Omental fat pad (tissue), 4 donors: ENCODE measurements at places on chromosomes 7 and 10. TPM values are rescaled to one million over a fixed set of nuclear protein-coding genes. Genes with fewer than 3 reads are reported as not detected.
A peak's percentile ranks its signal among the peaks of the same experiment; 100 is the strongest.

DNA sequence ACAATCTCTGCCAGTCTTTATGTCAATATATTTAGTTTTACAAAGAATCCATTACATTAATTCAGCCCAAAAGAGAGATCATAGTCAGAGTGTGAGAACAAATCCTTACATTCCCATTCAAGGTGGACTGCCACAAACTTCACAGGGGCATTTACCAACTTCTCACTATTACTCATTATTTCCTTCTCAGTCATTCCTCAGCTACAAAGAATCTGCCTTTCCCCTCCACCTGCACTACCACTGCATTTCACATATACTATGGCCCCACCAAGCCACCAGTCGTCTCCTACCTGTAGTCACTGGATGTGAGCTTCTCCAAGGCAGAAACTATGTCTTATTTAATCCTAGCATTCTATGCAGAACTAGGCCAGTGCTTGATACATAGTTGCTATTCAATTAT is 94.3 kb downstream of the USP6NL start:
- DNase-seq: no peak

DNA sequence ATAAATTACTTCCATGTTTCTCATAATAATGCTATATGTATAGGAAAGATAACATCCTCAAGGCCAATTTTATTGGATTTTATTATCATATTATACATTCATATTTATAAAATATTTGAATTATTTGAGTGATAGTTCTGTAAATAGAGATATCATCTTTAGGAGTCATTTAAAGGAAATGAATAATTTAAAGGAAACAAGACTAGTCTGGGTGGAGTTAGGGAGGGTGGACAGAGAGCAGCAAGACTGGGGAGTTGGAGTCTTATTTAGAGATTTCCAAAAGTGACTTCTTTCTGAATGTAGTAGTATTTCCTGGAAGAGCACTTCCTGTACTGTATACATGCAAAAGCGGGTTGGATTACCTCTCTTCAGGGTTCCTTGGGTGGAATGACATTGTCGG is 342.3 kb downstream of the SUGCT start:
- DNase-seq: no peak

DNA sequence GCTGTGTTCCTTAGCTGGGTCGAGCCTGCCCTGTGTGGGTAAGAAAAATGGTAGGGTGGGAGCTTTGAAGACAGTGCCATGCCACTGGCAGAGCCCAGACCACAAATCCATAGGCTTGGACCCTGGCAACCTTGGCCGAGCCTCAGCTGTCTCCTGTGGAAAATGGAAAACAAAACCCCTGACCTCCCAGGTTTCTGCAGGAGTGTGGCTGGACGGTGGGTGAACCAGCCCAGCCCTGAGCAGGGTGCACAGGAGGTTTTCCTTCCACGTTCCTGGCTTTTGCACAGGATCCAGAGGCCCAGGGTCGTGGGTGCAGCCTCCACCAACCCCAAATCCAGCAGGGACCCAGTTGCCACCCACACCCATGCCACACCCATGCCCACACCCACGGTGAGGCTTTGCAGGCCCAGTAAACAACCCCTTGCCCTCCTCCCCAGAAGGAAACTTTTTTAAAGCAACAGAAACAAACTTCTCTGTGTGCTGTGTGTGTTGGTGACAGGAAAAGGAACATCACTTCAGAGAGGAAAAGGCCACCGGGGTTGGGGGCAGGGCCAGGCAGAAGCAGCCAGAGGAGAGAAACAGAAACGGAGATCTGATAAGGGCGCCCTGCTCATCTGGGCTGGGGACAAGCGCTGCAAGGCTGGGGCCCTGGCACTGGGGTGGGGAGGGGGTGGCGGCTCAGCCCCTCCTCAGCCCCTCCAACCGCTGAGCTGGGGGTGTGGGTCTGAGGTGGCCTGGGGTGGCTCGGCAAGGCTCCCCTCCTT is 20.7 kb upstream of the ZMIZ1 start:
- no peak for DNase-seq

DNA sequence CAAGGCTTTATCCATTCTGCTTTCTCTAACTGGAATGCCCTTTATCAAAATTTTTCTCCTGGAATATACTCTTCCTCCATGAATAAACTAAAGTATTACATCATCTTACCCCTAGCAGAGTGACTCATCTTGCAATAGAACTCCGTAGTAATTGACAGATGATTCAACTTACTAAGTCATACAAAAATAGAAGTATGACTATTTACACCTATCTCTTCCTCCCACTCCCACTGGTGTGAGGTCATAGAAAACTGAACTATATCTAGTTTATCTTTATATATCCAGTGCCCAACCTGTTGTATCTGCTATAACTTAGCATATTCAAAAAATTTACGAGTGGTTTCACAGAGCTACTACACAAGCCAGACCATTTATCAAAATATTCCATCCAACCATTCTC is 26.1 kb downstream of the ABCB1 start:
- no peak for DNase-seq

GRCh38 chr10:21122907-21123306 is 225.8 kb upstream of the NEBL start:
- DNase-seq: no peak

DNA sequence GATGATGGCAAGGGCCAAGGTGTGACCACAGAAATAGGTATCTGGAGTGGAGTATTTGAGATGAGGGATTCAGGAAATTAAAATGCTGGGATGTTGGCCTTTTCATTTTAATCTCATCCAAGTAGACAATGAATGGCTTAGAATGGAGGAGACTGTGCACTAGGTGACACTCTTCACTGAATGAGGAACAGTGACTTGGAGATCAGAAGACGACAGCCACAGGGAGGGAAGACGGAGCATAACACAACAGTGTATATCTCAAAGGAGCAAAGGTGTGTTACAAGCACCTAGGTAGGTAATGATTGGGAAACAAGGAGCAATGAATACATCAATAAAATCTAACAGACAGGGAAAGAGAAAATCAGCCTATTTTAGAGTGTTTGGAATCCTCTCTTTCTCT is 4.1 kb upstream of the TAX1BP1 start:
- no peak for DNase-seq

DNA sequence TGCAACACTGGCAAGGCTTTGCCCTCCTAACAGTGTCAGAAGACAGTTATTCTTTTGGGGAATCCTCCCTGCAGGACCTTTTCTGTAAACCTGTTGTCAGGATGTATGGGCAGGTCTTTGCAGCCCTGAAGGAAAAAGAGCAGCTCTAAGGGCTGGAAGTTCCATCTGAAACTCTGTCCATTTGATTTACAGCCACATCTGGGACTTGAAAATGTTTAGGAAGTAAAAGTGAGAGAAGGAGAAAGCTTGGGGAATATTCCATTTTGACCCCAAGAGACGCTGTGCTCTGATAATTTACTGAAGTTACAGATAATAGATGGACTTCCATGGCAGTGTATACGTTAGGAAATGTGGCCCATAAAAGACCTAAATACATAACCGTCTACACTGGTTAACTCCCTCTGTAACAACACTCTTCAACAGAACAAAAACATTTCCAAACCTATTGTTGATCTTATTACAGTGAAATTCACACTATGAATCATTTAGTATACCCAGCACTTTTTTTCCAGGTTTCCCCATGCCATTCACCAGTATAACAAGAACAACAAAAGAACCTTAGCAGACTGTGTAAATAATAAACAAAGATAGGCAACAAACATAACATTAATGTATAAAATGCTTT is 89.1 kb downstream of the KIAA1549 start:
- DNase-seq: no peak

DNA sequence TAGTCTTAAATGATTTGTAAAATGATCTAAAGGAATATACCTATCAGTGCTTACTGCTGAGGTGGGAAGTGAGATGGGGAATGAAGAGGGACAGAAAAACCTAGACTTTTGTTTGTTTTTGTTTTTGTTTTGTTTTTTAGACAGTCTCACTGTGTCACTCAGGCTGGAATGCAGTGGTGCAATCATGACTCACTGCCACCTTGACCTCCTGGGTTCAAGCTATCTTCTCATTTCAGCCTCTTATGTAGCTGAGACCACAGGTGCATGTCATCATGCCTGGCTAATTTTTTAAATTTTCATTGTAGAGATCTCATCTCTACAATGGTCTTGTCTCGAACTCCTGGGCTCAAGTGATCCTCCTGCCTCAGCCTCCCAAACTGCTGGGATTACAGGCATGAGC is 116.4 kb upstream of the SEM1 start:
- no peak for DNase-seq

DNA sequence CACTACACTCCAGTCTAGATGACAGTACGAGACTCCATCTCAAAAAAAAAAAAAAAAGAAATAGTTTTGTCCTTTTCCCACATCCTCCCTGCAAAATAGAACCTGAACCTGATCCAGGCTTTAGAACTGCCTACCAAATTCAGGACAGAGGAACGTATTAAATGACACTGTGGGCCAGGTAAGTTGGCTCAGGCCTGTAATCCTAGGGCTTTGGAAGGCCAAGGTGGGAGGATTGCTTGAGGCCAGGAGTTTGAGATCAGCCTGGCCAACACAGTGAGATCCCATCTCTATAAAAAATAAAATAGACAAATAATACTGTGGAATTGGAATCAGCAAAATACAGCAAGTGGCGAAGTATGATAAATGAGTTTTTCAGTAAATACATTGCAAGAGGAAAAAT is 10.0 kb upstream of the BNIP3 start:
- no peak for DNase-seq

GRCh38 chr7:116780521-116780920 is 81.9 kb upstream of the CAPZA2 start:
- DNase-seq: no peak

- no peak for DNase-seq
Observed at GRCh38 chr7:17331891-17332501, 33.5 kb downstream of the AHR start.

DNA sequence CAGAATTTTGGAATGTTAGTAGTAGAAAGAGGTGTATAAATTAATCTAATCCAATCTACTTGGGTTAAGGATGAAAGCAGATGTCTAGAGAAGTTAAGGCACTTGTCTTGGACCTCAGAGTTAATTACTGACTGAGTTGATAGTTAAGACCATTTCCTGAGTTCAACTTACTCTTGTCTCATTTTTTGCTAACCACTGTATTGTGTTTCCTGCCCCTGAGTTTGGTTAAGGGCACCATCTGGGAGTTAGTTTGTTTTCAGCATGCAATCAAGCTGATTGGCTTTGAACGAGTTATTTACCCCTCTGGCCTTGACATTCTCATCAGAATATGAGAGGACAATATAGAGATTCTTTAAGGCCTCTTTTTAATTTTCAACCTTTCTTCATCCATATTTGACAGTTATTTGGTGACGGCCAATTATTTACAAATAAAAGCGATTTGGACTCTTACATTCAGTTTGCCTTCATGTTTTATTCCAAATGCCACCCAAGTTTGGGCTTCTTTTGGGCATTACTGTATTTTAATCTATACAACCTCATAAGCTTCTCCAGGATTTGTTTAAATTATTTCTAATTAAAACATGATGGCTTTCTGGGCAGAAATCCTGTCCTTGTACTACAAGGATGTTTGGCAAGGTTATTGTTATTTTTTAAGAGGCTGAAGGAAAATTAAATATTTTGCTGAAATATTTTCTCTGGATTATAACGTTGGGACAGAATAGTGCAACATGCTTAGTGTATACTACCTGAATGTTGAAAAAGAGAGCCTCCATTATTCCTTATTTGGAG is 225.0 kb downstream of the CACNB2 start:
- no peak for DNase-seq

- no peak for DNase-seq
Observed at GRCh38 chr7:100584683-100585510, 1.0 kb downstream of the LRCH4 start.

DNA sequence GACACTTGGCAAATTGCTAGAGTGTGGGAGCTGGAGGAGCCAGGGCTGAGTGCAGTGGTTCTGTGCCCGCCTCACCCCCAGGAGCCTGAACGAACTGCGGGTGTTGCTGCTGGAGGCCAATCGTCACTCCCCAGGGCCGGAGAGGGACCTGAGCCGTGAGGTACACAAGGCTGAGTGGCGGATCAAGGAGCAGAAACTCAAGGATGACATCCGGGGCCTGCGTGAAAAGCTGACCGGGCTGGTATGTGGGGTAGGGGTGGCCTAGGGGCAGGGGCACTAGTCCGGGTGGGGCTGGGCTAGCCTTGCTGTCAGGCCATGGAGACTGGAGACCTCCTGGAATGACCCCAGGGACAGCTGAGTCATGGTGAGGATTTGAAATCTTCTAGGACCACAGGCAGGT is 56.7 kb upstream of the GTF2IRD1 start:
- no peak for DNase-seq

- no peak for DNase-seq
Observed at GRCh38 chr7:33221390-33221789, 92.0 kb downstream of the BBS9 start.

DNA sequence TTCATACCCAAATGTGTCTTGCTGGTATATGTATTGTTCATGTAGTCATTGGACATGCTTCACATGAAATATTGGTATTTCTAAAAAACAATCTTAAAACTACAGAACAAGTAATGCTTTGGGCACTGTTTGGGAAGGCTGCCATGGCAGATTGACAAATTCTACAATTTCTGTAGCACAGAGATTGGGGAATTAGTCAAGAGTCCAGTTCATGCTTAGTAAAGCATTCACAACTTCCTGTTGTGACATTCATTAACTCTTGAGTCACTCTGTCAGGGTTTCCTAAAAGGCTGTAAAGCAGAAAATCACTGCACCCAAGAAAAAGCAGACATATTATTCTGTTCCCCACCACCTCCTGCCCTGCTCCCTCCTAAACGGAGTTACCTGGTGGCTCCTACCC is 398.9 kb downstream of the PHTF2 start:
- DNase-seq: no peak

- peak; percentile 72 for DNase-seq
Observed at GRCh38 chr10:5944389-5945189, 32.8 kb downstream of the IL15RA start.

- no peak for DNase-seq
Observed at GRCh38 chr7:77843194-77843593, 44.6 kb downstream of the PHTF2 start.

- DNase-seq: no peak
Observed at GRCh38 chr10:340646-341045, 205.4 kb downstream of the ZMYND11 start.

DNA sequence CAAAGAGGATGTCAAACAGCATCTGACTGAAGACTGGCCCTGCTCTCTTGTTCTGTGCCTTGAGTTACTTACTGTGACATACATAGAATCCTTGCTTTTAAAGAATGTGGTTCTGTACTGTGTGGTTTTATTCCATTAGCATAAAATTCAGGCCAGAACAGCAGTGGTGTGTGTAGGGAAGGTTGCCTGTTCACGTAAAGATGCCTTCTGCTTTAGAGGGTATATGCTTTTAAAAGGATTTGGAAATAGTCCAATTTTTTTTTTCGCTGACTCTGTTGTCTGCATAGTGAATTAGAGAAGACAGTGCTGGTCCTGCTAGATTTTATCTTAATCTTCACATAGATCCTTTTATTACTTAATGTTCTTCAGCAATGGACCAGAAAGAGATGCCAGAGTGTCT is 470.8 kb upstream of the SEMA3A start:
- DNase-seq: no peak

GRCh38 chr7:38335492-38336147 is 62.2 kb upstream of the TARP start:
- peak; percentile 46 for DNase-seq

GRCh38 chr10:132590752-132591121 is 53.1 kb downstream of the INPP5A start:
- DNase-seq: no peak

Gene PRSS37
- total RNA-seq: not detected

Gene CLDN4
- not detected for total RNA-seq

Gene SLC26A3
- not detected for total RNA-seq

Gene LUC7L2
- total RNA-seq: 78.9 TPM

Gene TAS2R3
- total RNA-seq: 3.0 TPM

Gene CNNM2
- total RNA-seq: 3.0 TPM

Gene IQCE
- total RNA-seq: 6.6 TPM
